Lower leg skin (tissue), 4 donors: ENCODE measurements at places on chromosomes 12 and 14.

GRCh38 chr12:65335021-65335714 is 56.7 kb downstream of the MSRB3 start:
- DNase-seq: no peak

- DNase-seq: no peak
These were observed 1356.9 kb downstream of the TMEM121 start for GRCh38 chr14:106883218-106883692.

DNA sequence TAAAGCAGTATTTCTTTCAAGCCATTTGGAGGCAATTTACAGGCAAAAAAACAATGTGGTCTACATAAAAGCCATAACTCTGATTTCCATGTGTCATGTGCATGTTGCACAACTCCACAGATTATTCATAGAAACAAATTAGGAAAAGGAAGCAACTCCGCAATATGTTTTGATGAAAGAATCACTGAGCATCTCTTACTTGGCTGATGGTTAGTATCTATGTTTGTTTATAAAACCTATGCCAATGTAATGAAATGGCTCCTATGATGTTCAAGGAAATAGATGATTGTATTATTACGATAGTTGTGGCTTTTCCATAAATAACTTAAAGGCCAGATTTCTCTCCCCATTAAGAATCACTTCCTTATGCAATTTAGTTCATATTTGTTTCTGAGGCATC is 373.7 kb downstream of the CCDC91 start:
- peak; percentile 32 for DNase-seq

DNA sequence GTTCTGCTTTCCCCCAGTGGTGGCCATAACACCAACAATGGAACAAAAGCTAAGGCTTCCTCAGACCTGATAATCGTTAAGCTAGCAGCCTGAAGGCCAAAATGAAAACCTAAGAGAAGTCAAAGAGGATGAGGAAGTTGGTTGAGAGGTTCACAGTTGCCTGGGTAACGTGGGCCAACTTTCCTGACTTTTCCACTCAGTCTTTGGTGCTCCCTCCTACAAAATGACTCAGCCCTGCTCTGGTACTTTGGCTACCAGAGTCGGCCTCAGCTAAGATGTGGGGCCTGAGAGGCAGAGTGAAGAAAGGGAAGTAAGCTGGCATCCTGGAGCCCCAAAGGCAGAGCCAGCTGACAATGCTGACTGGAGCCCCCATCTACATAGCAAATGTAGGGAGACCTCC is 14.9 kb upstream of the FKBP11 start:
- DNase-seq: no peak

DNA sequence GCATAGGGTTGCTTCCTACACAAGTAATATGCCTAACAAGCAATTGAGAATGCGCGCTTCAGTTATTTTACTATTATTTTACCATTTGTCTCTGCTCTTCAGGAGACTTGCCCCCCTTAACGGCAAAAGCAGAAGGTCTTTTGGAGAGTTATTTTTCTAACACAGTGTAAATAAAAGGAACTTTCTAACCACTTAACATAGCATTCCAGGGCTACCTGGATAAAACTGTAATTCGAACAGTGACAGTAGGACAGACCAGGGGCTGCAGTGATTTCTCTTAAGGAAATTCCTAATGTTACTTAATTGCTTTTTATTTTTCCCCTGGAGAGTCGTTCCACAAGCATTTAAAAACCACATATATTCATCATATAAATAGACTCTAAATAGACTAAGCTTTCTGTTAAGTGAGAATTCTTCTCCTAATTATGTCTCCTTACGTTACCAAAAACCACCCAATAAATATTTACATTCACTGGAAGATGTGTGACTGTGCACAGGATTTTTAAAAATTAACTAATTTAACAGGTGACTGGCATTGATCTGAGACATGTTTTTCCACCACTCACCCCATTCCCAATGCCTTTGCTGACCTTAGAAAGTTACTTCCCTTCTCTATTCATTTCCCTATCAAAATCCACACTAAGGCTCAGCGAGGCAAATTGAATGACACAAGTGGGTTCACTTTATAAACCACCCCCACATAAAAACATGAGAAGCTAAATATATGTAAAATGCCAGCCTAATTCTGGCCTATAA is 72.4 kb downstream of the RNF34 start:
- no peak for DNase-seq

DNA sequence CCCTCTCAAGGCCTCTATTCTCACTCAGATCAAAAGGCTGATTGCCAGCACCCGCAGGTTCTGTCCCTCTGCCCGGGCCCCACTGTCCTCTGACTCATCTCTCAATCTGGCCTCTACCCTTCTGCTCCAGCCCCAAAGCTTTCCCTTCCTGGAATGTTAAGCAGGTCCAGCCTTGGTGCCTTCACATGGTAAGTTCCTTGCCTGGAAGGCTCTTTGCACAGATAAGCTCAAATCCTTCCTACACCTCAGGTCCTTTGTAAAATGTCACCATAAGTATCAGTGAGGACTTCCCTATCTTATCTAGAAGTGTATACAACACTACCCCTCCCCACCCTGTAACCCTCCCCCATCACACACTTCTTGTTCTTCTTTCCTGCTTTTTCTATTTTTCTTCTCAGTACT is 22.2 kb downstream of the LPCAT3 start:
- no peak for DNase-seq

- no peak for DNase-seq
These were observed 11.3 kb downstream of the NCOR2 start for GRCh38 chr12:124556074-124556466.

DNA sequence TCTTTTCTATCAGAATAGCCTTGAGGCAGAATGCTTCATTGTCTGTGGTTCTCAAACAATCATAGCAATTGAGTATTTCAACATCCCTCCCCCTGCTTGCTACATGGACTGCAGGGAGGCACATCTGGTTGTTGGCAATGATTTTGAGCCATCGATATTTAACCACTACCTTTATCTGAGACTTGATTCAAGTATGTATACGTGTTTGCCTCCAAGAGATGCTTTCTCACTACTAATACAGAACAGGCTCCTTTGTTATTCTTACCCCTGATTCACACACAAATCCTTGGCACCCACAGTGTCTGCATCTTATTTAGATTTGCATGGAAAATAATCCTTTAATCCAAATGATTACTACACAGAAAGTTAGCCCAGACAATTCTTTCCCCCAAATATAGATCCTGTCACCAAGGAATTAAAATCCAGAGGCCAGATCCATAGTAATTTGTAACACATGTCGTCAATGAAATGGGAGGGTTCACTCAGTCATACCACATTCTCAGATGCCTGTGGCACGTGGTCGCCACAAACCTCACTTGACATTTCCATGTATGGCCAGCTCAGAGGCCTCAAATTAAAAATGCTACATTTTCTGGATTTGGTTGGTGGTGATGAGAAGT is 199.3 kb downstream of the ITPR2 start:
- no peak for DNase-seq

DNA sequence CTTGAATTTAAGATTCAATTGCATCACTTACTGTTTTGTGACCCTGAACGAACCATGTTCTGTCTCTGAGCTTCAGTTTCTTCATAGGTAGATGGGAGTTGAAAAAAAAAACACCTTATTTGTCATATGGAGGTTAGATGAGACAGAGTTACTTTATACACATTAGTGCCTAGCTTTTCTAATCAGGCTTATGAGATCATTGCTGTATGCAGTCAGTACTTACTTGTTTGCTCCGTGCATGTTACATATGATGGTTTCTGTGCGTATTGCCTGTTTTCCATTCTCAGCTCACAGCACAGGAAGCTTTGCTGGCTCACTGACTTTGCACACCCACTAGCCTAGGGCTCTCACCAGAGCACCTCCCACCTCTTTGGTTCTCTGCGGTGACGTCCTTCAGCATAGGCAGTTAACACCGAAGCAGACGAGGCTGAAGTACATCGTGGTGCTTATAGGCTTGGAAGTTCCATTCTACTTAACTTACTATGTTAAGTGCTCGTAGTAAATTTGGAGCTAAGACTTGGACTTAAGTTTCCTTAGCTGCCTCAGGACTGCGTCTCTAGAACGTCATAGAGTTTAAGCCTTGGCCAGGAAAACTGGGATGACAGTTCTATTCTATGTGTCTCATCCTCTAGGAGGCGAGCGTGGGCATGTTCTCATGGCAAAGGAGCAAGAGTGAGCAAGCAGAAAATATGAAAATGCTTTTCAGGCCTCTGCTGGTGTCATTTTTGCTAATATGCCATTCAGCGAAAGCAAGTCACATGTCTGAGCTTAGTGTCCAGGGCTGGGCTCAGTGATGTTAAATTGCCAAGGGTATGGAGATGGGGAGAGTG is 57.3 kb downstream of the NRXN3 start:
- DNase-seq: peak; percentile 53

GRCh38 chr12:107912421-107913004 is 138.0 kb downstream of the ASCL4 start:
- no peak for DNase-seq
